Right lung (tissue), 10 donors: ENCODE measurements at places on chromosomes 5 and 9.
A peak's percentile ranks its signal among the peaks of the same experiment; 100 is the strongest.

DNA sequence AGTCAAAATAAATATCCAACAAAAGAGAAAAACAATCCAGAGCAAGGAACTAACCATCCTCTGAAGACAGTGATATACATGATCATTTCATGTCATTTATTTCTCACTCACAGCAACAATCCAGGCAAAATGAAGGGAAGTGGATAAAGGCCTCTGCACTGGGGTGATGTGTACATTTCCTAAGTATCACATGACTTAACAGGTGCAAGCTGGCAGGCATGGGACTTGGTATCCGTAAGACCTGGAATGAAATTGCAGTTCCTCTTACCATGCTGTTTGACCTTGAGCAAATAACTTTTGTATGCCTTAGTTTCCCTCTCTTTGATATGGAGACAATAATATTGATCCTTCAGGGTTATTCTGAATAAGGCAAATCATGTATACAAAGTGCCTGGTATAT, 77.6 kb downstream of the PRLR start:
- DNase-seq = no peak

DNA sequence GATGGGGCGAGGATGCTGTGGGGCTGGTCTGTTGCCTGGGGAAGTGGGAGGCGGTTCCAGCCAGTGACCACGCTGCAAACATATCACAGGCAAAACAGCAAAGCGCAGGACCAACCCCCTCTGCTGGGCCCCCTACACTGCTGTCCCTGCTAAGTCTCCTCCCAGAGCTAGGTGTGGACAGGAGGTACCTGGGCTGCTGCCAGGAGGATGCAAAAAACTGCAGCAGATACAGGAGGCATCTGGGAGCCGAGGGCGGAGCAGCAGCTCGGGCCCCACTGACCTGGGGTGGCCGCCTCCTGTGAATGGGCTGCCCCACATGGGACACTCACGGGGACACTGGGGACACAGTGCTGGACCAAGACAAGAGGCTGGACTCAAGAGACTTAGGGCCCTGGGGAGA, 48.0 kb upstream of the PHYKPL start:
- no peak for DNase-seq

DNA sequence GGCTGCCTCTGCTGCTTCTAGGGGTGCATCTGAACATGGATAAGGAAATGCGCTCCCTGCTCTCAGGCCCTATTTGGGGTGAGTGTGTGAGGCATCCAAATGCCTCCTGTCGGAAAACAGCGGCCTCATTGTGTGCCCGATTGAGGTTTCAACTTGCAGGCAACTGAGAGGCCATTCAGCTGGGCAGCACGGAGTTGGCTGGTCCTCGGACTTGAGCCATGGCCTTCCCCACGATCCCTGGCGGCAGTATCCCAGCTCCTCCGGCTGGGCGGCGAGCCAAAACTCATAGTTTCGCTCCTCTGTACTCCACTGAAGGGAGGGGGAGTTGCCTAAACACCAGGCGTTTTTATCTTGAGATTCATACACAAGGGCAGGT, 597.3 kb upstream of the SGCD start:
- no peak for DNase-seq

DNA sequence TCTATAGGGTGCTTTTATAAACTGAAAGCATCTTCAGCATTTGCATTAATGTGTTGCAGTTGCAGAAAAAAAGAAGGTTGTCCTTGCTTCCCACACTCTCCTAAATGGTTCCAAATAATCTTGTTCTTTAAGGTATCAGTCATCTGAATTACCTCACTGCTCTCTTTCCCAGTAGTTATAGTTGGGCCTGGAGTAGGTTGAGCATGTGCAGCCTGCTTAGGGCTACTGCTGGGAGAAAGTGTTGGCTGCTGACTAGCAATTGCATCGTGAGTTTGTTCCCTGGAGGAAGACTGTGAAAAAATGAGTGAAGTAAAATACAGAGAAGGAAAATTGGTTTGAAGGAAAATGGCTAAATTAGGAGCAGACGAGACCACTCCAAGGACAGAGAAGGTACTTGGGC, 74.5 kb downstream of the PRR16 start:
- DNase-seq = no peak

DNA sequence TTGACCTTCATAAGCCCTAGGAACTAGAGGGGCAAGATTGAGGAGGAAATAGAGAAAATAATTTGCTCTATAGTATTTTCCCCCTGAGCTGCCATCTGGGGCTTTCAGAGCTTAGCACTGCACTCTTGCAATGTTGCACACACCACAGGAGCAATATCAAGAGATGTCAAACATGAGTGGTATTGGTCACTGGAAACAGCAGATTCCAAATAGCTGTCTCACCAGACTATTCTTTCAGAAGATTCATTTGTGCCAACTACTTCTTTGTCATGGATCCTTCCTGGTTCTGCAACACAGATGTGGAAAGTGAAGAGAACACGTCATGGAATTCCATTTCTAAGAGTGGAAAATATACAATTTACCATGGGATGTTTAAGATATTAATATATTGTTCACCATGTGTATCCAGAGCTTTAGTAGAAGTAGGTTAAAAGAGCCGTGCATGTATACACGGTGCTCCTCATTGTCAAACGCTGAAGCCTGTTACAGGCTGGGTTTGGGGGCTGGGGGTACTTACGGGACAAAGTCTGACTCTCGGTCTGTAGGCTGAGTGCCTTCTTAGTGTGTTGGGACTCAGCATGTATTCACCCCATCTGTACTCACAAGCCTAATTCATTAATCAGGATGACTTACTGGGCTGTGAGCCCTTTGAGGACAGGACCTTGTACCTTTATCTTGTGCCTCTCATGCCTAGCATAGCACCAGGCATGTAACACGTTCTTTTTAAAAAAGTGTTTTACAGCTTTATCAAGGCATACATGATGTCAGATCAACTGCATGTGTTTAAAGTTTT, 31.4 kb upstream of the GDNF start:
- no peak for DNase-seq

DNA sequence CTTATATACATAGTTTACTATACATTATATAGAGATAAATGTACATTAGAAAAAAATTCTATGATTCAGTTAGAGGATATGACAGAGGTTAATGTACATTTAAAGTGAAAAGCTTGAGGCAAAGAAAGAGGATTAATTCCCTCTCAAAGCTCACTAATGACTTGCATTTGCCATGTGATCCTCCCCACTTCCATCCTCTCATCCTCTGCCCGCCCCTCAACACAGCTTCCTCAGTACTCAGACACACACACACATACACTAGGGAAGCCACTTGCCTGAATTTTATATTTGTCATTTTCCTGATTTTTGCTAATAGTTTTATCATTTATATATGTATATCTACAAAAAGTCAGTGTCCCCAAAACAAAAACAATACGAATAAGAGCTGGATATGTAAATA, 764.5 kb downstream of the EFNA5 start:
- DNase-seq = no peak

DNA sequence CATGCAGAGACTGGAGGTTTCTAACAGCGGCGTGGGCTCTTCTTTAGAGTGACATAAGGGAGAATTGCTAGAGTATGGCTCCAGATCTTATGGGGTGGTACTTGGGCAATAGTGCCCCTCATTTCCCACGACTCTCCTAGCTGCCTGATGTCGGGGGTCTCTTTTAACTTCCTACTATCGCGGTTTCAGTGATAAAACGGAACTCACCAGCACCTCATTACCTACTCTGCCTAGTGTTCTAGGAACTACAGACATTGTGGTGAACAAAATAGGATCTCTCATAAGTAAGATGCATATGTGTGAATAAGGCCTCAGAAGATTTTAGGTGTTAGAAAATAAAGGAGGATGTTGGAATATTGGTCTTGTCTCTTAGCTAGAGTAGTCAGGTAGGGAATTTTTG, 1.1 kb downstream of the ICE1 start:
- no peak for DNase-seq

DNA sequence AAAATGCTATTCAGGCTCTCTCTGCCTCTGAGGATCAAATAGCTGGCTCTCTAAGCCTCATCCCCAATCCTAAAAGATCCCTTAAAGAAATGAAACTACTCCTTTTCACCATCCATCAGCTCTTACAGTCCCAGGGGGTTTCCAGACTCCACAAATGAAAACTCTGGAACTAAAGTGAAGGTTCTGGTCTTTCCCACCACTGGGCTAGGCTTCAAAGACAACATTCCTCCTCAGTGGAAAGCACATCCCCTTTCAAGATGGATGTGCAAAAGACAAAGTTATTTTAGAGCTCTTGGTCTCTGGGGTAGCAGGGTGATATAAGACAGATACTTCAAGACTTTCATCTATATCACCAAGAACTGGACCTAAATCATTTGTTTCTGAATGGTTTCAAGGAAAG, 106.9 kb downstream of the DCP2 start:
- no peak for DNase-seq

DNA sequence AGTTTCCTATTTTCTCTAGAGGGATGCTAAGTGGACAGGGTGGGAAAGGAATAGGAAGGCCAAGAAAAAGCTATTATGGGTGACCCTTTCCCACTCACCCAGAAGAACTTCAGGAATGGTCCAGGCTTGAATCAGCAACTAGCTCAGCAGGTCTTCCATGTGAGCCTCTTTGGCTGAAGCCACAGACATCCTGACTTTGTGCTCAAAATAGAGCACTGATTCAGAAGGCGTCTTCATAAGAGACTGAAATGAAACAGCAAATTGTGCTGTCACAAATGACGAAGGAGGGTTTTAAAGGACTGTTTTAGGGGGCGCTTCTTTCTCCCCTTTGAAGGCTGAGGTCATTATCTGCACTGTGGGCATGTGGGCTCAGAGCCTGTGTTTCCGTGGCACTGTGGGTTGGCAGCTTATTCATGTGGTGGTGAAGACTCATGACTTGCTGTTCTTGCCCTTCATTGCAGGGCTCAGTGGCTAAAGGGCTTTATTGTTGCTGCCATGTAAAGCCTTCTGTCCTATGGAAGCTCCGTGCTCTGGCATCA, 65.8 kb upstream of the NFIL3 start:
- DNase-seq = no peak

GRCh38 chr9:90869361-90869760, 67.7 kb downstream of the SYK start:
- DNase-seq = no peak

DNA sequence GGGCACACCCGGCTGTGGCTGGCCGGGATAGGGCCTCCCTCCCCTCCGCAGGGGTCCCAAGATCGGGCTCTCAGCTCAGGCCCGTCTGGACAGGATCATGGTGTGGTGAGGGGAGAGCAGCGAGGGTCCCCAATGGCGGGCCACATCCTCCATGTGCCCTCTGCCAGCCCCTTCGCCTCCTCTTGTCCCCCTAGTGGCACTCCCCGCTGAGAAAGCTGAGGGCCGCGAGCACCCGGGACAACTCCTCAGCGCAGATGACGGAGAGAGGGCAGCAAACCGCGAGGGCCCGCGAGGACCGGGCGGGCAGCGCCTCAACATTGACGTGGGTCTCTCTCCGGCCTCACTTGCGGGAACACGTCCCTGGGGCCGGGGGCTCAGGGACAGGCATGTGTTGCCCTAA, 24.6 kb downstream of the NKD2 start:
- DNase-seq = no peak

GRCh38 chr5:98999631-99000030, 70.8 kb upstream of the CHD1 start:
- no peak for DNase-seq

GRCh38 chr5:171599411-171599810, 180.0 kb downstream of the FGF18 start:
- no peak for DNase-seq

- DNase-seq = no peak
These were observed 79.6 kb upstream of the RNU6ATAC start for GRCh38 chr9:134243778-134244467.

DNA sequence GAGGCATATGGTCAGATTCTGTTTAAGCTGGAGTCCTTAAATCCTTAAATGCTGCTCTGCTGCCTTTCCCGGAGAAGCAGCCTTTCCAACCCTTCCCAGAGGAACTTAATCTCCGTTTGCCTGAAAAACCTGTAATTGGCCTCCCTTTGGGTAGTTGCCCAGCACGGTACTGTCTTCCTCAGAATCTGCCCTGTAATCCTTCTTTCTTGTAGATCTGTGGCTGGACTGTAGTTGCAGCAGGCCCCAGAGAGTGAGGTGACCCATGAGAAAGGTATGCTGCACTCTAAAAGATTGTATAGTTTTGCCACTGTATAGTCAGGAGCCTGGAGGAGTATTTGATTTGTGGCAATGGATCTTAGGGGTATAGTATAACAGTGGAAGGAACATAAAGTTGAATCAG, 11.7 kb downstream of the SPIN1 start:
- no peak for DNase-seq

- no peak for DNase-seq
These were observed 29.6 kb downstream of the CRHBP start for GRCh38 chr5:76982450-76982849.

GRCh38 chr5:126920291-126920690, 110.1 kb downstream of the MARCHF3 start:
- DNase-seq = peak; percentile 65

GRCh38 chr5:98935206-98935605, 6.4 kb upstream of the CHD1 start:
- no peak for DNase-seq

- no peak for DNase-seq
These were observed 250.8 kb downstream of the DMRT2 start for GRCh38 chr9:1300941-1301340.

GRCh38 chr5:56829137-56829908, 14.0 kb downstream of the MAP3K1 start:
- no peak for DNase-seq

GRCh38 chr5:159243385-159243784, 19.7 kb upstream of the UBLCP1 start:
- DNase-seq = no peak

- no peak for DNase-seq
These were observed 163.8 kb upstream of the SLC28A3 start for GRCh38 chr9:84504360-84504759.

DNA sequence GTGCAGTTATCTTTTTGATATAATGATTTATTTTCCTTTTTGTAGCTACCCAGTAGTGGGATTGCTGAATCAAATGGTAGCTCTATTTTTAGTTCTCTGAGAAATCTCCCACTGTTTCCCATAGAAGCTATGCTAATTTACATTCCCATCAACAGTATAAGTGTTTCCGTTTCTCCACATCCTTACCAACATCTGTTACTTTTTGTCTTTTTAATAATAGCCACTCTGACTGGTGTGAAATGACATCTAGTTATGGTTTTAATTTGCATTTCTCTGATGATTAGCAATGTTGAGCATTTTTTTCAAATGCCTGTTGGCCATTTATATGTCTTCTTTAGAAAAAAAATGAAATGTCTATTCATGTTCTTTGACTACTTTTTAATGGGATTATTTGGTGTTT, 94.7 kb downstream of the SERINC5 start:
- DNase-seq = no peak

- DNase-seq = peak; percentile 20
These were observed 46.3 kb upstream of the JMY start for GRCh38 chr5:79189439-79190234.

DNA sequence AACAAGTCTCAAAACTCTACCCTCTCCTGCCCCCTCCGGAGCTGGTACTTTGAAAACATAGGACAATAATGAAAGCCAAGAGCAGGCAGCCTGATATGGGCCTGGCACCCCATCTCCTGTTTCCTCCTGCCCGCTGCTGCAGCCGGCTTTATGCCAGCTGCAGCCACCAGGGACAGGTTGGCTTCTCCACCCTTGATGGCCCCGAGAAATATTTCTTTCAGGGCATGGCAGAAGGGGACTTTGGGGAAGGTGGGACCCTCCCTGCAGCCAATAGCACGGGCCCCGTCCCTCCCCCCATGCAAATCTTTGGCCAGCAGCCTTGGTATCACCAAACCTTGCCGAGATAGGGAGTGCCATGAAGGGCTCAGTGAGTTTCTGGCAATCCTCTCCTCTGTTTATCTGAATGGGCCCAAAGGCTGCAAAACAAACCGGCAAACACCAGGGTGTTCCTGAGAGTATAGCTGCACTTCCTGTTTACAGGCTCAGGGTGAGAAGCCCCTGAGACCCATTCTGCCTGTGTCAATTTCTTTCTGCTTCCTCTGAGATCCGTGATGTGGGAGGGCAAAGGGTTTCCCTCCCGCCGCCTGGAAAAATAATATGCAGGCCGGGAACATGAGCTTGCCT, 73.4 kb upstream of the BOD1 start:
- no peak for DNase-seq
